ENCODE measurements at places on chromosomes 6 and 20.

GRCh38 chr6:26233649-26234420, 131.2 kb upstream of the BTN3A2 start:
- peak; percentile 79 for DNase-seq

DNA sequence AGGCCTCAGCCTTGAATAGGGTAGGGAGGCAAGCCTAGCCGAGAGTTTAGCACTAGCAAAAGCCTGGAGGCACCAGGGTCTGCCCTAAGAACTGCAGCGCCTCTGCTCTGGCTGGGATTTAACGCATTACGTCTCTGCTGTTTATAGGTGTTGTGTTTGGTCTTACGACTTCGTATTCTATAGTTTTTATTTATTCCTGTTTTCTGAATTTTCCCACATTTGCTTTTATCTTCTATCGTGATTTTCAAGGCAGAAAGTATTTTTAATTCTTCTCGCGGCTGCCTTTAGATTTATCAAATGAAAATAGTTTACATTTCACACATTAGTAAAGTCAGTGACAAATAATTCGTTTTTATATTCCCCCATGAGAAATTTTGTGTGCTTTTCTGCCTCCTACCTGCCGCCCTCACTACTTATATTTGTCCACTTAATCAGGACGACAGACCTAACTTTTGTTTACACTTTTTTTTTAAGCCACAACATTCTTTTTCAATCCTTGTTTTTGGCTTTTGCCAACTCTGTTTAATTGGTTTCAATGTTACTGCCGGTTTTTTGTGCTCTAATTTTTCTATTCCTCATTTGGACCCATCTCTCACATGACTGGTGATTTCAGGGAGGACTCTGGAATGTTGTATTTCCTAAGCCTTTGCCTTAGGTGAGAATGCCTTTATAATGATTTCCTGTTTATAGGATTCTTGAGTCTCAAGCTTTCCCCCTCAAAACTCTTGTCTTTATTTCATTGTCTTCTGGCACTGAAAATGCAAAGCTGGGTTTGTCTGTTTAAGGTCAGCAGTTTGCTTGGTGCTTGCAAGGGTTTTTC, 1.3 kb upstream of the LZTS3 start:
- DNase-seq: peak; percentile 50

GRCh38 chr6:37894585-37894984, 75.1 kb downstream of the ZFAND3 start:
- DNase-seq: no peak

- DNase-seq: peak; percentile 95
Measured at GRCh38 chr6:37059344-37060194, 54.1 kb downstream of the FGD2 start.

GRCh38 chr6:79040083-79040482, 38.0 kb downstream of the PHIP start:
- DNase-seq: no peak

DNA sequence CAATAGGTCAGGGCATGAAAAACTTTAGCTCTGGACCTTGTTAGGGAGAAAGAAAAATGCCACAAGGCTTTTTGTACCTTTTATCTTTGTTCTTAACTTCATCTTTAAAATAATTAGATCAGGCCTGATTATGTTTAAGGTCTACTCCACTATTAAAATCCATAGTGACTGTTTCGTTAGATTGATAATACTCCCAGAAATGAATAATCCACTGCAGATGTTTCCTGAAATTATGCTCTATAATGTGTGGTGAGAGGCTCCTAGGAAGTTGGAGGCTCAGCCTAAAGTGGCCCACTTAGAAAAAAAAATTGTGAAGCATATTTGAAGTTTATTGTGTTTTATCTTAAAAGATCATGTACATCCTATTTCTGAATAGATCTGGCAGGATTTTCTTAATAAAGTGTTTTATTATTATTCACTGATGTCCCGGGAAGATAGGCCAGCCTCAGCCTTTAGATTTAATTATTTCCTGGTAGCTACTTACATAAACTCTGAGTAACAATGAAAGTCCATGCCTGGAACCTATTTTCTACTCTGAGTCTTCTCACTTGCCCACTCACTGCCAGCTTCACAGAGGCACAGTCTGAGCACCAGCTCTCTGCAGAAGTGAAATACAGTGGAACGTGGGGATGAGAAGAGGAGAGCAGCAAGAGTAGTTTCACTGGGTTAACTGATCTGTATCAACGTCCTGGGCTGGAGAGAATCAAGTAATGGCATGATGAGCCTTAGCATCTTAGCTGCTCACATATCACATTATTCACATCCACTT, 126.8 kb upstream of the TMEM170B start:
- DNase-seq: peak; percentile 31

DNA sequence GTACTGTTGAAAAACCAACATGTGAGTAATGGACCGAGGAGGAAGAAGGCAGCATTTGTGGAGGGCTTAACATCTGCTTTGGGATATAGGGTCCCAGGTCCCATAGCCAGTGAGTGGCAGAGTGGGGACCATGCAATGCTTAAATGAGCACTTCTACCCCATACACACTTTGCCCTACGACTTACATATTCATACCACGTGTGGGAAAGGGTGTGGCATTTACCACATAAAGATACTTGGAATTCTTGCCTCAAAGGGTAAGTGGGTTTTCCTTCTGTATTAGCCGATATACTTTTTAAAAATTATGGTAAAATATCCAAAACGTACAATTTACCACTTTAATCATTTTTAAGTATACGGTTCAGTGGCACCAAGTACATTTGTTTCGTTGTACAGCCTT, 199.3 kb downstream of the BACH2 start:
- DNase-seq: no peak

GRCh38 chr6:141677598-141678211, 455.0 kb upstream of the GJE1 start:
- DNase-seq: peak; percentile 11

DNA sequence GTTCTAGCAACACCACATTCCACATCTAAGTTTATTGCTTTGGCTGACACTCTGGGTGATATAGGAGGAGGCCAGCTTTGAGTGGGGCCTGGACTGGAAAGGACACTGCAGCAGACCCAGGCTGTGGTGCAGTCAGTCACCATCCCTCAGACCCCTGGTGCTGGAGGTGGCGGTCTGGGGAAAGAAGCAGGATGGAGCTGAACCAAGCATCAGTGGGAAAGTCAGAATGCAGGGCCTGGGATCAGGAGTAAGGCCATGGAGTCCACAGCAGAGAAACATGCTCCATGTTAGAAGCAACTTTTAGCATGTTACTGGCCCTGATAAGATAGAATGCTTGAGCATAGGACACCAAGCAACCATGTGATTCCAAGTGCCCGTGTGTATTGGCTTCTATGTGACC, 5.9 kb downstream of the HLA-A start:
- no peak for DNase-seq

GRCh38 chr20:15005300-15005986, 668.0 kb upstream of the FLRT3 start:
- DNase-seq: no peak

DNA sequence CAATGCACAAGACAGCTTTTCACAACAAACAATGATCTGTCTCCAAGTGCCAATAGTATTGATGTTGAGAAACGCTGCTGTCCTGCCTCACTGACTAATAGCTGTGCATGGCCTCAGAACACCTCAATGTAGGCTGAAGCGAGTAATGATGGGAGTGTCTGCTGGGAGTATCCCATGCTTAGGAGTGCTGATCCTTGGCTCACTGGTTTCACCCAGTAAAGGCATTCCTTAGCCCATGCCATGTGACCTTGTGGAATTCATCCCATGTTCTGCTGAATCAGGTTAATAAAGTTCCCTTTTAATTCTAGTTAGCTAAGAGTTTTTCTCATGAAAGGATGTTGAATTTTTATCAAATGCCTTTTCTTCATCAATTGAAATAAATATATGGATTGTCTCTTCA, 3.8 kb upstream of the WFDC12 start:
- DNase-seq: peak; percentile 21

GRCh38 chr6:142162780-142163179, 15.7 kb downstream of the VTA1 start:
- no peak for DNase-seq

GRCh38 chr6:69584913-69585729, 211.7 kb downstream of the LMBRD1 start:
- DNase-seq: no peak

GRCh38 chr6:132131758-132132157, 180.6 kb upstream of the CCN2 start:
- DNase-seq: peak; percentile 17

GRCh38 chr6:70150521-70150920, 152.4 kb downstream of the COL9A1 start:
- DNase-seq: no peak

DNA sequence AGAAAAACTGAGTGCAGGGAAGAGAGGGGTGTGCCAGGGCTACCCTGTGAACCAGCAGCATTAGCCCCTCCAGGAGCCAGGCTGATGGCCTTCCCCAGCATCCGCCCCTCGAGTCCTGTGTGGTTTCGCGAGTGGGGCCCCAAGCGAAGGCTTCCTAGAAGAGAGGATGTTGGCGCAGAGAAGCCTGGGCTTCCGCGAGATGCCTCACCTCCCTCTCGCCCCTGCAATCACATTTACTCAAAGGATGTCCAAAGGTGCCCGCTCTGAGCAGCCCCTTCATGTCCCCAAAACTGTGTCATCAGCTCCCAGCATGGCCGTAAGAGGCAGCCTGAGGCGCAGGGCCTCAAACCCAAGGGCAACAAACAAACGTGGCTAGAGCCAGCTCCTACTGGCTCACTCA, 111.7 kb downstream of the PREX1 start:
- peak; percentile 51 for DNase-seq

DNA sequence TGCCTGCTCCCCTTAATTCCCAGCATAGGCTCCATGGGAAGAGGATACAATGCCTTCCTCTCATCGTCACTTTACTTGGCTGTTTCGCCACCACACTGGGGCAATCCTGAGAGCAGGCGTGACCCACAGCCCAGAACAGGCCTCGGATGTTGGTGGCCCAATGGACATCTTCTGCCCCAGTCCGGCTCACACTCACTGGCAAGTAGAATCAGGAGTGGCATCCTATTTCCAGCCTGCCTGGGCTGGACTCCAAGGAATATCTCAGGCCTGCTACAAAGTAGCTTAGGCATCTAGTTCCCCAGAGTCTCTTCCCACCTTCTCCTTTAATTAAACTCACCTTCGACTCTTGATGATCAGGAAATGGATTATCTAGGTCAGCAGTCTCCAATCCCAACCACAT, 110.5 kb downstream of the LRFN2 start:
- DNase-seq: no peak

DNA sequence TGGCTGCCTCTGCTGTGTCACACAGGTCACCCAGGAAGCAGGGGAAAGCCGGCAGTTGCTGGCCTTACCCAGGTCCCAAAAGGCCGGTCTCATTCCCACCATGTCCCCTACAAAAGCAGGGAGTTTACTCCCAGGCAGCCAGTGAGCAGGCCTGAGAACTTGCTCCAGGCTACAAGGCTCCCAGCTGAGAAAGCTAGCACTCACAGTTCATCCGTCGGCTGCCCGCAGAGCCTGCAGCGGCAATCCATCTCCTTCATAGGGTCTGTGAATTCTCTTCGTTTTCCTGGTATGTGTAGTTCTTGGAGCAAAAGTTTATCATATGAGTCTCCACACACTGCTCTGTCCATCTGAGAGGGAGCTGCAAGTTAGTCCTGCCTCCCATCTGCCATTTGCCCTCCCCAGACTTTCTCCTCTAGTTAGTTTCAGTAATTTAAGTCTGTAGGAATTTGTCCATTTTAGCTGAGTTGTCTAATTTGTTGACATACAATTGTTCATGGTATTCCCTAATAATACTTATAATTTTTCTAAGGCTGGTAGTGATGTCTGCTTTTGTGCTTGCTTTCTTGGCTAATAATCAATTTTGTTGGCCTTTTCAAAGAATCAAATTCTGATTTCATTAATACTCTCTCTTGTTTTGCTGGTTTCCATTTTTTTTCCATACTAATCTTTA, 135.6 kb downstream of the MAP3K4 start:
- no peak for DNase-seq

- DNase-seq: peak; percentile 88
Measured at GRCh38 chr6:3392930-3393835, 63.7 kb downstream of the SLC22A23 start.

- DNase-seq: no peak
Measured at GRCh38 chr6:84416043-84416657, 188.7 kb upstream of the CEP162 start.

DNA sequence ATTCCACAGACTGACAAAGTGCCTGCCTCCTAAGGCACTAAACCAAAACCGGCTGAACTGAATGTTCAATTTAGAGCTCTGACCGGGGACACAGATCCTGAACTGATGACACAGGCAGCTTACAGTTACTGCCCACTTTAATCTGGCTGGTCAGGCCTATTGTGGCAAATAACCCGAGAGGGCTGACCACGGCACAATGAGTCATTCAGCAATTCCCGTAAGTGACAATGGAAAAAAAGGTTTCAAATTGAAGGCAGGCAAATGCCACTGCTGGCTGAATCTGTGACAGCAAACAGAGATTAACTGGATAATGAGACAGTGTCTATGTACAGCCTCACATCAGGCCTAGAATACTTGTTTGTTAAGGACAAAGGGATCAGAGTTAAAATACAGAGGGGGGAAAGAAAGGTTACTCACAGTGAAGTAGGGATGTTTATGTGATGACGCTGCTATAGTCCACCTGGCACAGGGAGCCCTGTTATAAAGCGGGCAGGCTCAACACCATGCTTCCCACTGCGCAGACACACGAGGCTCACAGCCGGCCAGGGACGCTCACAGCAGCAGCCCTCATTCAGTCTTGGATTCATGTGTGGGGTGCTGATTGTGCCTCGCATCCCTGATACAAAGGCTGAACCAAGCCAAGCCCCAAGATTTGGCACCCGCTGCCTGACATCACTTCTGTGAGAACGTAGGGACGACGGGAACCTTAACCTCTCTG, 54.4 kb downstream of the RTN4IP1 start:
- no peak for DNase-seq

GRCh38 chr6:40585651-40586269, 1.4 kb downstream of the LRFN2 start:
- peak; percentile 23 for DNase-seq

DNA sequence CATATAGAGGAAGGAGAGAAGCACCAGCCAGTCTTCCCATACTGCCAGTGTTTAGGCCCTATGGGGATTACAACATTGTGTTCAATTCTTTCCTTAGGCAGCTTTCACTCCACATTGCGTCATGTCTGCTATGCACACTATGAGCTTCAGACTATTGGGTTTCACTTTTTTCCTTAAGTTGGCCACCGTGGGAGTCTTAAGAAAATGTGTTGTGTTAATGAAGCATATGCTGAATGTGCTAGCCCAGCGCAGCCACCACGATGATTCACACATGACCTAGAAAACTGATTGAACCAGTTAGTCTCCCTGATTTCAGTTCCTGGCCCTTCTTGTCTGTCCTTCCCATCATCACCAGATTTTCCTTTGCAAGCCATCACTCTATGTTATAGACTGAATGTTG, 21.5 kb downstream of the TUBB2B start:
- no peak for DNase-seq

GRCh38 chr6:45738057-45738455, 277.6 kb downstream of the CLIC5 start:
- DNase-seq: no peak

DNA sequence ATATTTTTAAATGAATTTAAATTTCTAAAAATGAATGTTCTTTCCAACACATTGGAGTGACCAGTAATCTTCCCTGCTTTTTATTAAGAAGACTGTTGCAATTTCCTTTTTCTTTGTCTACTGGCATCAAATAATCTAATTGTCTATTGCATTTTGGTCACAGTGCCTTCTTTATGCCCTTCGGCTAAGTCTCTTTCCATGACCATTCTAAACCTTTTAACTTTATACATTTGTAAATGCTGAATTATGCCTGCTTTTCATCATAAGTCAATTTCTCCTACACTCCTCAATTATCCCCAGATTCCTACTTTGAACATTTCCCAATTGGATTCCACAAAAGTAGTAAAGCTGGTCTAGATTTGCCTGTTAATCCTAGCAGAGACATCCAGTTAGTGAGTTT, 69.1 kb upstream of the HSF2 start:
- no peak for DNase-seq

- peak; percentile 99 for DNase-seq
Measured at GRCh38 chr20:32216179-32217142, 8.8 kb downstream of the POFUT1 start.

All from small intestine (tissue), 16 donors.